ENCODE measurements at places on chromosomes 1 and 21.

GRCh38 chr1:184622136-184622823 lies 132.4 kb downstream of the EDEM3 start:
- no peak for DNase-seq

GRCh38 chr1:76959556-76959955 lies 92.3 kb downstream of the ST6GALNAC5 start:
- no peak for DNase-seq

GRCh38 chr1:206896261-206896660 lies 982 bp upstream of the IL24 start:
- no peak for DNase-seq

DNA sequence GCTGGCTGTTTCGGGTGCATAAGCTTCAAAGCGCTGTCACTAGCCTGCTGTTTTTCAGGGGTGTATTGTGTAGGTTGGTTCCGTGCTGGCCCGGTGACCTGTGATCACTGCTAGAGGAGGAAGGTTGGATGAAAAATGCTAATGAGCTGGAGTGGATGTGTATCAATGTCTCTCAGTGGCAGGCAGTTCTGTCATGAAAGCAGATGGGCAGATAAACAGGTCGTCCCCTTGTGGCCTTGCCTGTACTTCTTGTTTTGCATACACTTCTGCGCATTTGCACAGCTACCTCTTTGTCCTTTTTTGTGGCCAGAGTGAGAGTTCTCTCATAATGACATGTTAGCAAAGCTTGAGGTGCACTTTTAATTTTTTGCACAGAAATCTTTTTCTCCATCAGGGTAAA lies 2.9 kb downstream of the SELENON start:
- no peak for DNase-seq

GRCh38 chr1:2128189-2128901 lies 66.2 kb downstream of the FAAP20 start:
- no peak for DNase-seq

- DNase-seq = no peak
These were observed 500.3 kb upstream of the C1orf87 start for GRCh38 chr1:60573726-60574409.

- DNase-seq = no peak
These were observed 154.3 kb upstream of the COL6A1 start for GRCh38 chr21:45827302-45827692.

- DNase-seq = no peak
These were observed 115.8 kb downstream of the TSEN15 start for GRCh38 chr1:184167352-184167751.

DNA sequence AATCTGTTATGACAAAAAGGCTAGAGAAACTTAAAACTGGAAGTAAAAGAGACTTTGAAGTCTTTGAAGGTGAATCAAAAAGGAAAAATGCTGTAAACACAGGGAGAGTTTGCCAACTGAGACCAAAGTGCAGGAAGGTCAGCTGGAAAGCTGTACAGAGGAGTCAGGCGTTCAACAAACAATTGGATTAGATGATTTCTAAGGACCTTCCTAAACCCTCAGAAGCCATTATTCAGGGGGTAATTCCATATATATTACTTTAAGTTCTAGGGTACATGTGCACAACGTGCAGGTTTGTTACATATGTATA lies 156.8 kb downstream of the ZBTB18 start:
- no peak for DNase-seq

DNA sequence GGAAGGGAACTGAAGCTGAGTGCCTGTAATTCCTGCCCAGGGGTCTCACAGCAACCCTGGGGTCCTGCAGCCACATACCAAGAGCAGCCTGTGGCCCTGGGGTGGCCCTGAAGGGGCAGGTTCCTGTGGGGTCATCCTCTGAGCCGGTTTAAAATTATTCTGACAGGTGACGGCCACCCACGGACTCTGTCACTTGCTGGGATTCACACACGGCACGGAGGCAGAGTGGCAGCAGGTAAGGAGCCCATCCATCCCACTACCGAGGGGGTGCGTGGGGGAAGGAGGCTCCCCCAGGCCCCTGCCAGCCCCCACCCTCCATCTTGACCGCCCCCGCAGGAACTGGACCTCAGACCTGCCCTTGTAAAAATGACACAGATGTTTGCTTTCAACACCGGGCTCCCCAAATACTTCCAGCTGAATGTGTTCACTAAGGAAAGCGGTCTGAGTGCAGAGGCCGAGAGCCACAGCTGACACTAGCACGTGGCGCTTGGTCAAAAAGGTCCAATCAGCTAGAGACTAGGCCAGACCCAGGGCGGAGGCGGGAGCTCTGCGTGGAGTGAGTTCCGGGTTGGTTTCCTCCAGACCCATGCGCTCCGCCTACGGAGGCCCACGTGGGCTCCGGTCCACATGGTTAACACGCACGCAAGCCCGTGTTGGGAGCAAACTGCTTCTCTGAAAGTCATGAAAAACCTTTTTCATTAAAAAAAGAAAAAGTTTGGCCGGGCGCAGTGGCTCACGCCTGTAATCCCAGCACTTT lies 10.0 kb downstream of the YBEY start:
- DNase-seq = no peak

- no peak for DNase-seq
These were observed 33.1 kb downstream of the RGS8 start for GRCh38 chr1:182651339-182651724.

DNA sequence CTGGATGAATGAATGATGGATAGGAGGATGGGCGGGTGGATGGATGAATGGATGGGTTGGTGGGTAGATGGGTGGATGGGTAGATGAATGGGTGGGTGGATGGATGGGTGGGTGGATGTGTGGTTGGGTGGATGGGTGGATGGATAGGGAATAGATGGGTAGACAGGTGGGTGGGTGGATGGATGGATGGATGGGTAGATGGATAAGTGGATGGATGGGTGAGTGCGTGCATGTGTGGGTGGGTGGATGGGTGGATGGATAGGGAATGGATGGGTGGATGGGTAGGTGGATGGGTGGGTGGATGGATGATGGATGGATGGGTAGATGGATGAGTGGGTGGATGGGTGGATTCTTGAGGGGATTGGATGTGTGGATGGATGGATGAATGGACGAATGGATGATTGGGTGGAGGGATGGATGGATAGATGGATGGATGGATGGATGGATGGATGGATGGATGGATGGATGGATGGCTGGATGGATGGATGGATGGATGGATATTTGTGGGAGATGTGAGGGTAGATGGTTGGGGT lies 68.7 kb downstream of the SDC3 start:
- no peak for DNase-seq

DNA sequence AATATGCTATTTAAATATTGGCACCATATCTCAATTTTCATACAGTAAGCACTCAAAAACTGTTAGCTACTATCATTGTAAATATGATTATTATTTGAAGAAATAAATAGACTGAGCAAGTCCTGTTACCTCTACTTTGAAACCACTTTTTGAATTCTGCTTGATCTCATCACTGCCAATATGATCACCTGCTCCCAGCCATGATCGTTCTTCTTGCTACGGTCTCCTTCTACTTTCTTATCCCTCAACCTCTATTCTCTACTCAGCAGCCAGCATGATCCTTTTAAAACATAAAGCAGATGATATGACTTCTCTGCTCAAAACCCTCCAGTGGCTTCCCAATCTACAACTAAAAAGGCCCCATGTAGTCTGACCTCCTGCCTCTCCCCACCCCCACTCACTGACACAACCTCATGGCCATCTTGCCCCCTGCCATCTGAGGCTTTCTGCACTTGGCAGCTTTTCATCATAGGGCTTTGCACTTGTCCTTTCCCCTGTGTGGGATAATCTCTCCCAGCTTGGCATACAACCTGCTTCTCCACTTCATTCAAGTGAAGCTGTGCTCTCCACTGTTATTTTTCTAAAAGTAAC lies 27.2 kb downstream of the CD34 start:
- DNase-seq = no peak

DNA sequence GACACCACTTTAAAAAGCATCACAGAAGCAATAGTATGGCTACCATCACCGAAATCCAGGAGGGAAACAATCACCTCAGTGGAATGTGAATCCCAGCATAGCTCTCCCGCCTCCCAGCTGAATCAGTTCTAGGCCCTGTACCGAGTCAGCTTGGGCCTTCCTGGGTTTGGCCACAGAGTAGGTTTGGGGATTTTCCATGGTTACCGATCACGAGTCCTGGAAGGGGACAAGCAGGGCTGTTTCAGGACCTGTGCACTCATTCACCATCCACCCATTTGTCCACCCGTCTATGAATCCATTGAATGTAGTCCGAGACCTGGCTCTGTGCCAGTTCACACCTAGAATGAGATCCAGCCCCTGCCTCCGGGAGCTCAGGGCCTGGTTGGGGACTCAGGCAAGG lies 94.2 kb downstream of the ARHGEF10L start:
- no peak for DNase-seq

DNA sequence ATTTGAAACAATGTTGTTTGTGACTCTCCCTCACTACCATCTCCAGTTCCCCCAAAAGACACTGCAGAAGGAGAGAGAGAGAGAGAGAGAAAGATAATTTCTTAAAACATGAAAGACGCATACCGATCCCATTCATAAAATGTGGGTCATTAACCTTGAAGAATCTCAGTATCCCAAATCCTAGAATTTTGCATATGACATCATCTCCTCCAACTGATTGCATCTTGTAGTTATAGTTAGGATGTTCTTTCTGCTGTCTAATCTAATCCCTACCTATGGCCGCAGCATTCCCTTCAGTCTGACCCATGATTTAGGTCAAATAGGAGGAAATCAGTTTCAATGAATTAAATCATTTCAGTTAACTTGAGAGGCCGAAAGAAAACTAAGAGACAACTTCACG lies 142.4 kb upstream of the ETS2 start:
- no peak for DNase-seq

DNA sequence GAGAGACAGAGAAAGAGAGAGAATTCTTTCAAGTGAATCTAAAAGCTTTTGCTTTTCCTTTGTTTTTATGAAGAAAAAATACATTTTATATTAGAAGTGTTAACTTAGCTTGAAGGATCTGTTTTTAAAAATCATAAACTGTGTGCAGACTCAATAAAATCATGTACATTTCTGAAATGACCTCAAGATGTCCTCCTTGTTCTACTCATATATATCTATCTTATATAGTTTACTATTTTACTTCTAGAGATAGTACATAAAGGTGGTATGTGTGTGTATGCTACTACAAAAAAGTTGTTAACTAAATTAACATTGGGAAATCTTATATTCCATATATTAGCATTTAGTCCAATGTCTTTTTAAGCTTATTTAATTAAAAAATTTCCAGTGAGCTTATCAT lies 117.6 kb downstream of the PTPRC start:
- DNase-seq = no peak

DNA sequence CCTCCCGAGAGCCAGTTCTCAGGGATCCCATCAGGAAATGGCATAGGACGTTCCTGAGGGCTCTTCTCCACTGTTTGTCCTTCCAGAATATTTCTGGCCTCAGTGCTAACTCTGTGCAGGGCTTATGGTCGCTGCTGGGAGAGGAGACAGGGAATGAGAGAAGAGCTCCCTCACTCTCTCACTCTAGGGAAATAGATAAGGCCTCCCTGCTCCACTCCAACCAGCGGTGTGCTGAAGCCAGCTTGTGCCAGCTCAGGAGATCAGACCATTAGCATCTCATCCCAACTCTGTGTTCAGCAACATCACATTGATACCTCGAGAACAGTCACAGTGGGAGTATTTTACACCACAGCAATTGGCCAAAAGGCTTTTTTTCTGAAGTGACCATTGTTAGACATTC lies 49.2 kb upstream of the ZC3H12A start:
- no peak for DNase-seq

- no peak for DNase-seq
These were observed 6.9 kb downstream of the CSRP1 start for GRCh38 chr1:201499795-201500669.

DNA sequence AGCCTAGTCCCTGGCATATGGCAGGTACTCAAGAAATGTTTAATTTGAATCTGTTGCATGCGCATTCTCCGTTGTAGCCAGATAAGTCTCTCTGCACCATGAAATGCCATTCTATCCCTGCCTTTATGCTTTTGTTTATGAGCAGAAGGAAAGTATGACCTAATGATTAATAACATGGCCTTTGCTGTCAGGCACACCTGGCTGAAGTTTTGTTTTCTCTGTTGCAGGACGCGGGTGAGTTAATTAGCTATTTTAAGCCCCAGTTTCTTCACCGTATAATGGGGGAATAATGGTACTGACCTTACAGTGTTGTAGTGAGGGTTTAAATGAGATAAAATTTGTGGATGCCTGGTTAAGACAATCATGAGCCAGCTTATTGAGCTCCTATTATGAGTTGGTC lies 87.7 kb downstream of the ST6GALNAC3 start:
- DNase-seq = no peak

- DNase-seq = no peak
These were observed 14.2 kb downstream of the ABCA4 start for GRCh38 chr1:94106716-94107115.

DNA sequence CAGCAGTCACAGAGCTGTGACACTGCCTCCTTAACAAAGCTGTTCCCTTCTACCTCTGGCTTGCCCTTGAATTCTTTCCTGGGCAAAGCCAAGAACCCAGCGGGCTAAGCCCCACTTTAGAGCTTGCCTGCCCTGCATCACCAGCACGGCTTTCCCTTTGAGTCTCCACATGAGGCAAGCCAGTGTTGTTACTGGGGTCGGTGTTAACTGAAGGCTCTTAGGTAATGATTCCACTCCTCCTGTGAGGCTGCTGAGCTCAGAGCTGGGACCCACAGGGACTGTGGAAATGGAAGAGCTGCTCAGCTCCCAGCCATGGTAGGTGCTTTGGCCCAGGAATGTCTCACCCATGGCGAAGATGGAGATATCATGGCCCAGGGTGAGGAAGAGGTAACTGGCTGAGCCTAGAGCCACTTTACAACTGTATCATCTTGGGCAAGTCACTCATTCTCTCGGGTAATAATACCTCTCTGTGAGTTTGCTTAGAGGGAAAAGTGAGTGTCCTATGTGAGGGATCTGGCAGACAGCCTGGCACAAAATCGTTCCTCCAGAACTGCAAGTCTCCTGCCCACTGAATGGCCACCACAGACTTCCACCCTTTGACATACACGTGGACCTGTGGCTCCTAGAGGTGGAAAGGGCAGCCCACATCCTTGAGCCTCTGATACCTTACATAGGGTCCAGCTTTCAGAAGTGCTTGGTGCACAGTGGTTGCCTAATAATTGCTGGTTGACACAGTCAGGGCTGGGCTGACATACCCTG lies 654.1 kb downstream of the PTPRU start:
- DNase-seq = no peak

- DNase-seq = no peak
These were observed 64.0 kb downstream of the SAMSN1 start for GRCh38 chr21:14482165-14482564.

- DNase-seq = no peak
These were observed 85.6 kb downstream of the HMCN1 start for GRCh38 chr1:185819798-185820197.

- no peak for DNase-seq
These were observed 42.5 kb upstream of the CSF3R start for GRCh38 chr1:36525166-36525565.

All from NCI-H1417 treated with DMSO at 0.1 percent for 48 hours (cell line).